Neural progenitor cell (in vitro differentiated cells): ENCODE measurements at places on chromosomes 1 and 21. TPM values are rescaled to one million over a fixed set of nuclear protein-coding genes. Genes with fewer than 3 reads are reported as not detected.

DNA sequence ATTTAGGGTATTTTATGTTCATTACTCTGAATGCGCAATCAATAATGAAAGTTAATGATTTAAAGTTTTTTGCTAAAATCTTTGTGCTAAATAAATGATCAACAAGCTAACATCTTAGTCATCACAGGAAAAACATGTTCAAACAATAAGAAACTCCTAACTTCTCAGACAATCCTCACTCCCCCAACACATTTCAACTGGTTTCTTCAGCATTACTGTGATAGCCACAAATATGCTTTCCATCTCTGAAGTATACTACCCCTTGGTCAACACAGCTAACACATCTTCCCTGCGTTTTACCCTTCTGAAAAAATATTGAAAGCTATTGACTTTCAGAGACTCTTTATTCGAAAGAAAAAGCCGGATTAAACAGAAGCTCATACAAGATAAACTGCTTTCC, 85.8 kb downstream of the ZNF644 start:
- no peak for DNase-seq
- H3K4me1 ChIP-seq: peaks cover 11% of the 10 kb centered on the region
- H3K27me3 ChIP-seq: no peaks in the 10 kb centered on the region
- peaks cover 19% of the 10 kb centered on the region for H3K36me3 ChIP-seq

Gene PM20D1
- not detected in 2 replicates for total RNA-seq

Gene BACH1
- total RNA-seq: 48.4 and 93.8 TPM in 2 replicates

- H3K4me1 ChIP-seq: peaks cover 4% of the 10 kb centered on the region
- H3K27me3 ChIP-seq: no peaks in the 10 kb centered on the region
- H3K4me3 ChIP-seq: no peak overlapping the region
- no peaks in the 10 kb centered on the region for H3K36me3 ChIP-seq
These were observed 132.4 kb downstream of the SDCCAG8 start for GRCh38 chr1:243388276-243388675.

DNA sequence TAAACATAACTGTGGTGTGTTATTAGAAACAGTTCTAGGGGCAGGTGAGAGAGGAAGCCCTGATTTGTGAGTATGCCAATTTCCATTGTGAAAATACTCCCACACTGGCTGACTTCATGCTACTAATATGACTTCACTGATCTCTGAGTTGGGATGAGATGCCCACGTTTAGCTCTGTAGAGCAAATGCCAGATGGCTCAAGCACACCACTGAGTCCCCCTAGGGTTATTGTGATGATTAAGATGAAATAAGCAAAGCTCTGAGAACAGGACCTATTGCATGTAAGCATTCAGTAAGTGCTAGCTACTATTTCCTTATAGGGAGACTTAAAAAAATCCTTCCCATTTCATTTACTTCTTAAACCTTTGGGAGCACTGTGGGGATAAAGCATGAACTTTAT, 117.6 kb downstream of the CENPF start:
- no peak for DNase-seq
- H3K36me3 ChIP-seq: no peaks in the 10 kb centered on the region
- H3K27me3 ChIP-seq: no peaks in the 10 kb centered on the region
- H3K27ac ChIP-seq: no peak overlapping the region
